ENCODE measurements at places on chromosomes 1 and 21.

GRCh38 chr1:209207126-209207700, 376.3 kb upstream of the CAMK1G start:
- DNase-seq = no peak

DNA sequence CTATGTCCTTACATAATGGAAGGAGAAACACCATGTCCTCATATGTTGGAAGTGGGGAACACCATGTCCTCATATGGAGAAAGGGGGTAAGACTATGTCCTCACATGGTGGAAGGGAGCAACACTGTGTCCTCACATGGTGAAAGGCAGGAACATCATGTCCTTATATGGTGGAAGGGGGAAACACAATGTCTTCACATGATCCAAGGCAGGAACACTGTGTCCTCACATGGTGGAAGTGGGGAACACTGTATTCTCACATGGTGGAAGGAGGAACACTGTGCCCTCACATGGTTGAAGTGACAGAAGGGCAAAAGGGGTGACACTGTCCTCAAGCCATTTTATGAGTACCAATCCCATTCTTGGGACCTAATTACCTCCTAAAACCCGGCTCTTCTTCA, 146.3 kb upstream of the ETV3 start:
- no peak for DNase-seq

- DNase-seq = no peak
Observed at GRCh38 chr1:67583462-67583950, 101.5 kb upstream of the GADD45A start.

- no peak for DNase-seq
Observed at GRCh38 chr1:43651188-43651587, 1.2 kb downstream of the KDM4A start.

DNA sequence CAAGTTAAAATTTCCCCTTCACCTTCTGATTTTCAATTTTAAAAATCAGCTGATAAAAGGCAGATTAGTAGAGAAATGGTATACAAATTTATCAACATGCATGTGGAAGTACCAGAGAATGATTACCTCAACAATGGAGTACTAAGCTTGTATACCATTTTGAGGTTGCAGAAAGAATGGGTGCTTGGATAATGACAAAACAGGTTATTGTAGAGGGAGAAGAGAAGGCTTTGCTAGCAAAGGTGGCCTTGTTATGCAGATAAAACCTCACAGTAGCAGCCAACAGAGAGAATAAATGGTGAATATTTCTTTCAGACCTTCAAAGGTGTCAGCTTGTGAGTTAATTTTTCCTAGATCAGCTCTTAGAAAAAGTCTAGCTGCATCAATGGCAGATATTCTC, 1174.9 kb upstream of the ADGRL4 start:
- no peak for DNase-seq

GRCh38 chr1:29736582-29737188, 500.4 kb downstream of the PTPRU start:
- no peak for DNase-seq

DNA sequence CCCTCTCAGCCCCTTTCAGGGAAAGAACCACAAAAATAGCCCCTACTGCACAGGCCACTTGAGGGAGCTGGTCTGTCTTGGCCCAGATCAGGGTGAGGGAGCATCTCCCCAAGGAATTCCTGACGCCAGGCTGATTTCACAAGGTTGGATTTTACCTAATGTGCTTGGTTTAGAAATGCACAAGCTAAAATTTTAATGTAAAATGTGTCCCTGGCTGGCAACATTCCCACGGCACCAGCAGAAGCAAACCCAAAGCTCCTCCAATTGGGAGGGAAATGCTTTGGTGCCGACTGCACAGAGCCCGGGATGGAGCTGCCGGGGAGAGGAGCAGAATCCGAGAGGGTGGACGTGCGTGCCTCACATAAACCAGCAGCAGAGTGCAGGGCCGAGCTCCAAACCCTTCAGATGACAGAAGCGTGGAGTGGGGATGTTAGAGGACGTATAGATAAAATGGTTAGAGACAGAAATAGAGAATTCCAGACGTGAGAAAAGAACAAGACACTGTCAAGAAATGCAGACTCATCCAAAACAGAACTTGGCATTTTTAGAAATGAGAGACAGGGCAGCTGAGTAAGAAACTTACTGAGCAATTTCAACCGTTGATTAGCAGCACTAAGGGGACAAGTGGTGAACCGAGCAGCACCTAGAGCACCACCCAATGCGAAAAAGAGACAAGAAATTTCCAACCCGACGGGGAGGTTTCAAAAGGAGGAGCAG, 41.6 kb upstream of the TMEM52 start:
- DNase-seq = no peak

All from sigmoid colon (tissue), 7 donors.